NCI-H1417 treated with DMSO at 0.1 percent for 48 hours (cell line): ENCODE measurements at places on chromosomes 12 and 14.

GRCh38 chr12:129028844-129029243, 175.6 kb downstream of the GLT1D1 start:
- peak; percentile 13 for DNase-seq

DNA sequence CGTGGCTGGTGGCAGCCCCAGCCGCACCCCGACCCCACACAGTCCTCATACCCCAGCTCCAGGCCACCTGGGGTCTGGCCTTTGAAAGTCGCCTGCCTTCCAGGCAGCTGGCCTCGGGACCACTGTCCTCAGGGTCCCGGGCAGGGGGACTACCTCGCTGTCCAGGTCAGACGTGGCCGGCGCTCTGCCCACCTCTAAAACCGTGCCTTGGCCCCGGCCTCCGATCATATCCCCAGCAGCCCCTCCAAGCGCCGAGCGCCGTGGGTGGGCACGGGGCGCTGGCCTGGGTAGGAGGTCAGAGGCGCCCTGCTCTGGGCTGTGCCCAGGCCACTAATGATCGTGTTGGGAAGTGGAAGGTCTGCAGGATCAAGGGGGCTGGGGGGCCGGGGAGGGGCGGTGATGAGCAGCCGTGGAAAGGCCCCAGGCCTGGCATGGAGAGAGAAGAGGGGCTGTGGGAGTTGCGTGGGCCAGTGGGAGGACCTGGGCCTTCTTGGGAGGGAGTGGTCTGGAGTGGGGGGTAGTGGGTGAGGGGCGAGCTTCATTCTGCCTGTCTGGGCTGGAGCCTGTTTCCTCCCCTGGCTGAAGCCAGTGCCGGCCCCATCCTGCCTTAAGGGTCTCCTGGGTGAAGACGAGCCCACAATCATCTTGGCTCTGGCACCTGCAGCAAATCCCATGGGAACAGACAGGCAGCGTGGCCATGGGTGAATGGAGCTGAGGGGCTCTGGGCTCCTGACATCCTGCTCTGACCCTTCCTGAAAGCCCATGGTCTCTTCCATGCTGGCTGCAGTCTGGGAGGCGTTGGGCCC, 4.9 kb downstream of the TMEM121 start:
- no peak for DNase-seq

- no peak for DNase-seq
Measured at GRCh38 chr12:46492471-46493085, 120.0 kb upstream of the SLC38A2 start.

DNA sequence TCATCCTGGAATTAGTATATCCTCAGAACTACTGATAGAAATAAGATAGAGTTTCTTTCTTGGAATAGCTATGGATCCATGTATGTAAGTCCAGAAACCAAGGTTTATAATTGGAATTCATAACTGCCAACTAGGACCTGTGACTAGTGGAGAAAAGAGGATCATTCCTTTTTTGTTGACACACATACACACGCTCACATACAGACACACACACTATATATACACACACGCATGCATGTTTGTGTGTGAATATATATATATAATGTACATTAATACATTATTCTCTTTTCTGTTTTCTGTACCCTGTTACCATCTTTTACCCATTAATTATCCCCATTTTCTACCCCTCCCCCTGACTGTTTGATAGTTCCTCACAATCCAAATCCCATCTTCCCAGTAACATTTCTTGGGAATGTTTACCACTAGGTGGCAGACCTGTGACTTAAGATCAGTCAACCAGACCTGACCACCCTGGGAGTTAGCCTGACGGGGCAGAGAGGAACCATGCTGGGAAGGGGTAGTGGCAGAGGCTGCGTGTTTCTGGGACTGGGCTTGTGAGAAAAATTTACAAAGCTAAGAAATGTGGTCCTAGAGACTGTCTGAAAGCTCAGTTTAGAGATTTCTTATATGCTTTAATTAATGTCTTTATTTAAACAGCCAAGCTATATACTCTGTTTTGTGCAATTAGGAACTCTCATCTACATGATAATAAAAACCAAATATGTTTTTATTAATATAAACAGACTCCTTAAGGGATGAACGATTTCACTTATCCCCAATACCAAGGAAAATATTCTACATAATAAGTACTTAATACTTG, 308.0 kb downstream of the PPFIA2 start:
- no peak for DNase-seq

DNA sequence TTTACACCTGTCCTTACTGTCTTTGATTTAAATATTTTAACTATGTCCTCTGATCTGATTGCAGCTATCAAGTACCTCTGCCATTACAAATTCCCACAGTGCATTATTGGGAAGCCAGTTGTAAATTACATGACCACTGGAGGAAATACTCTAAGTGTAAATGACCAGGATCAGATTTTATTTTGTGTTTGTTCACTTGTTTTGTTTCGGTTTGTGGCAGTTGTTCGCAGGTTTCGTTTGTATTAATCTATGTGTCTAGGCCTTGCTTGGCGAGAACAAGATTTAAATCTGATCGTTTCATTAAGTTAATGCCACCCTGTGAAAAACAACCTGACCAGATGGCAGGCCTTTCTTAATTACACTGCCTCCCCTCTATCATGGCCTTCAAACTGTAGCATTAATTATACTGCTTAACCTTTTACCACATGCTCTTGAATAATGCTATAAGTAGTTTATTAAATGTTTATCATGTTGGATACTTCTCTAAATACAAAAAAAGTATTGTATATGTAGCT, 990.1 kb downstream of the TMTC2 start:
- no peak for DNase-seq

DNA sequence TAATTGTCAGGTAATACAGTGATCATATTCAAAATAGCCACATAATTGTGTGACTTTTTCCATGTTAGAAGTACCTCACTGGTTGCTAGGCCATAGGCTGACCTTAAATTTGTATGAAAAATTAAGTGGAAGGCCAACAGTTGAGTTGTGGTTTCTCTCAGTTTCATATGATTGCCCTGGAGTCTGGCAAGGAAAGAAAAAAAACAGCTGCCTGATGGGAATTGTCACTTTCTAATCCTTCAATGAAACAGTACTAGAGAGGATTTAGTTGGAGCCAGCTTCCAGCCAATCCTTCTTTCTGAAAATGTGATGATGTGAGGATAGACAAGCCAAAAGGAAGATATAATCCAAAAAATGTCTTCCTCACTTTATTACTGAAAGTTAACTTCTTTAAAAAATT, 113.6 kb downstream of the ALX1 start:
- no peak for DNase-seq

- no peak for DNase-seq
Measured at GRCh38 chr12:62123721-62124203, 136.4 kb upstream of the USP15 start.

- no peak for DNase-seq
Measured at GRCh38 chr14:80618751-80619329, 322.7 kb downstream of the CEP128 start.

- no peak for DNase-seq
Measured at GRCh38 chr14:55381561-55381960, 30.1 kb downstream of the ATG14 start.

GRCh38 chr14:103302966-103303365, 31.1 kb upstream of the EIF5 start:
- no peak for DNase-seq

GRCh38 chr12:86523844-86524243, 267.7 kb upstream of the MGAT4C start:
- no peak for DNase-seq

DNA sequence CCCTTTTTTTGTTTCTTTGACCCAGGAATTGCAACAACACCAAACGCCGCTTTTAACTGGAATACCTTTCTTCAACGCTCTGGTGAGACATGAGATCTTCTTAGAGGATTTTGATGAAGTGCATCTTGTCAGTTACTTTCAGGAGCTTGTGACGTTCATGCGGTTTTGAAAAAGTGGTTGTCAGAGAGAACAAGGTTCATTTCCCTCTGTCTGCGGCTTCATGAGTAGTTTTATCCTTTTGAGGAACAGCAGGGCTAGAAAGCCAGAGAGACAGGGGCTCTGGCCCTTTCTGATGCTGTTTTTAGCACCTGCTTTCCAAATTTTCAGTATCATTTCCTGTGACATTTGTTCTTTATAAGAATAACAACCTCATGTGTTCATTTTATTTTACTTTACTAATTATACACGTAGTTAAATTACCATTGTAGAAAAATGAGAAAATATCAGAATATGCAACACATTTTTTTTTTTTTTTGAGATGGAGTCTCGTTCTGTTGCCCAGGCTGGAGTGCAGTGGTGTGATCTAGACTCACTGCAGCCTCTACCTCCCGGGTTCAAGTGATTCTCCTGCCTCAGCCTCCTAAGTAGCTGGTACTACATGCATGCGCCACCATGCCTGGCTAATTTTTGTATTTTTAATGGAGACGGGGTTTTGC, 61.8 kb downstream of the GLT1D1 start:
- DNase-seq: no peak

GRCh38 chr12:108928695-108929094, 48.8 kb downstream of the DAO start:
- no peak for DNase-seq

DNA sequence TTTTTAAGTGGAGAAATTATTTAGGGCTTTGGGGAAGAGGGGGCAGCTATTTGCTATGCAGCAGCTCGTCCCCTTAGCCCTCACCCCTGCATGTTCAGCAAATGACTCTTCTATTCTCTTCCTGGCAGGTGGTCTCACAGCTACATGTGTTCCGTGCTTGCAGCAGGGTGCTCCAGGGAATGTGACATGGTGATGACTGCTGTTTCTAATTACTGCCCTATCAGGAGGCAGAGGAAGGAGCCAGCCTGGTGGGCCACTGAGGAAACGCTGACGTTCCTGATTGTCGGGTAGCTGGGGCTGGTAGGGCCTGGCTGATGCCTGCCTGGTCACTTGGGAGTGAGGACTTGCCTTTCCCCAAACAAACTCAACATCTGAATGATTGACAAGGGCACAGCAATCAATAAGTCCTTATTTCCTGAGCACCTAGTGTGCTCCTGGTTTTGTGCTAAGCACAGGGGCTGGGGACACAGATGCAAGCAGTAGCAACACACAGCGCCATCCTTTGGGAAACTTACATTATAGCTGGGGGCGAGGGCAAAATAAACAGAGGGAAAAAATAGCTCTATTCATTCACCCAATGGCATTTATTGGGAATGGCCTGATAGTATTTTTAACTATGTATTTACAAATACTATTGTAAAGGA, 377.8 kb downstream of the FUT8 start:
- DNase-seq: no peak

GRCh38 chr12:6955108-6956020, 4.2 kb downstream of the PTPN6 start:
- no peak for DNase-seq

GRCh38 chr14:21647380-21647779, 6.3 kb upstream of the OR4E2 start:
- DNase-seq: no peak

DNA sequence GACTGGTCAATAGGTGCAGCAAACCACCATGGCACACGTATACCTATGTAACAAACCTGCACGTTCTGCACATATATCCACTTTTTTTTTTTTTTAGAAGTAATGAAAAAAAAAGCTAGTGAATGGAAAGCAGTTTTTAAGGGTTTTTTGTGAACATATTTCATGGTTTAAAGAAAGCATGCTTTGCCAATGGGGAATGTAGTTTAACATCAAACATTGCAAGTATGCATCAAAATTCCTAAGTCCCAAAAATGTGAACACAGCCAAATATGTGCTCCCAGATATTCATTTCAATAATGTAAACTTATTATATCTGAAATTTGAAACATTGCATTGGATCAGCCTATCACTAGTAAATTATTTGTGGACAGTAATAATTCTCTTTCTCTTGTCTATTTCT, 710.4 kb upstream of the FLRT2 start:
- no peak for DNase-seq

GRCh38 chr12:57740656-57741412, 2.3 kb upstream of the AGAP2 start:
- DNase-seq: no peak

DNA sequence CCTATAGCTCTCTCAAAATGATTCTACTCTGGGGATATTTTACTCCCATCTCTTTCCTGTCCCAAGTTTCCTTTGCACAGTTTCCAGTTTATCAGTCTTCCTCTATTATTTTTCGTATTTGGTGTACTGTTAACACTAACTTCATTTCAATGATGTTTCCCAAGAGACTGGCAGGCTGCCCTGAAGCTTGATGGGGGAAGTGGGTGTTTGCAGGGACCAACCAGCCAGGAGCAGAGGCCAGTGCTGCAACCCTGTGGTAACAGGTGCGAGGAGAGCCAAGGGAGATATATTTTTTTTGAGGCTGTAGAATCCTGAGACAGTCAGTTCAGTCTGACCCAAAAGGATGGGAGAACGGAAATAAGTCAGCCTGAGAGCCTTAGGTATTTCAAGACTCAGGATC, 11.8 kb upstream of the CEBPE start:
- DNase-seq: no peak

- no peak for DNase-seq
Measured at GRCh38 chr14:24329073-24329663, 5.7 kb downstream of the ADCY4 start.

DNA sequence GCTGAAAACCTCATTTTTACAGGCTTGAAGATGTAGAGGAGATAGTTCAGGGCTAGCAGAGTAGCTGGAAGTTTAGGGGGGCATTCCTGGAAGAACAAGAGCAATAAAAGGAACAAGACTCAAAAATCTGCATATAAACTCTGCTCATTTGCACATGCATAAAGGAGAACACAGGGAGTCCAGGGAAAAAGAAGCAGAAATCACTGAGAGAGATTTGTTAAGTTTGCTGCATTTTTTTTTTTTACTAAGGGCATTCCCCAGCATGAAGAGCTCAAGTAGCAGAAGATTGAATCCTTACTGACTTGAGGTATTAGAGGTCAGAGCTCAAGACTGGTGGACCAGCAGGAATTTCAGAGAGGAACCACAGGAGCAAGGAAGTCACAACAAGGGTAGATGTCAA, 28.2 kb upstream of the BCL11B start:
- DNase-seq: no peak

- no peak for DNase-seq
Measured at GRCh38 chr12:3483089-3483488, 7.9 kb upstream of the PRMT8 start.

DNA sequence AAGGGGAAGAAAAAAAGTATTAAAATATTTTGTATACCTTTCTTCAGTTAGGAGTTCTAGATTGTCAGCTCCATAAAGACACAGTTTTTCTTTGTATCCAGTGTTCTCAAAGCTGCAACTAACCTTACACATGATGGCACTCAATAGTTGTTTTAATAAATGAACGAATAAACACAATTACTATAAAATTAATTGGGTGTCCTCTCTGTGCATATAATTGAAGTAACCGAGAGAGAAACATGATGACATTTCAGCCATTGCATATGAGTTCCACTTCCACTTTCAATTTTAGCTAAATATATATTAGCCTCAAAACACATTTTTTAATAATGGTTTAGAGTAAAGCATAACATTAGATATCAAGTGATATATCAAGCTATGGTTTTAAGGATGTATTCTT, 671.2 kb downstream of the LRFN5 start:
- DNase-seq: no peak

DNA sequence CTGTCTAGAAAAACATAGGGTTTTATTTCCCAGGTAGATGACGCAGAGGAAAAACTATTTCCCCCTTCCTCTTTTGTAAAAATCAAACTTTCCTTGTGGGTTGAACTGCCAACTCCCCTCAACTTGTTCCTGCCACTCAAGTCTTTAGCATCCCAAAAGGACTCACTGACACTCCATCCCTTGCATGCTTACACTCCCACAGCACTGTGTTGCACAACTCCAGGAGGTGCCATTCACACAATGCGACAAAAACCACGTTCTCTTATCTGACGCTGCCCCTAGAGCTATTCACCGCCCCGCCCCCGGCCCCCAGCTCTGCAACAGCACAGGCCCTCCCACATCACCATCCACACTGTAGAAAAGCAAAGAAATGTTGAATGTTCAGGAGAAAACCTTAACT, 16.9 kb upstream of the STON2 start:
- no peak for DNase-seq
